NCI-H1930 (cell line): ENCODE measurements at places on chromosomes 16 and 17.

DNA sequence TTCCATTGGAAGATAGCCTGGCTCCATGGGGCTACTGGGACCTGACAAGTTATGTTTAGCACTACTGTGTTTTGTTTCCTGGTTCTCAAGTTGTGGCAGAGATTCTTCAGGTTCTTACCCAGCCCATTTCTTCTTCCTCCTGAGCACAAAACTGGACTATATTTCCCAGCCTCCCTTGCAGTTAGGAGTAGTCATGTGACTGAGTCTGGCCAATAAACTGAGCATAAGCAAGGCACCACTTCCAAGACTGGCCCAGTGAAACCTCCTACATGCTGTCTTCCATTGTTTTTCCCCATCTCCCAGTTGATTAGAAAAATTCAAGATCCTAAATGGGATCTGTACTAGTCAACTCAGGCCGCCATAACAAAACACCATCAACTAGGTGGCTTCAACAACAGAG is 28.2 kb upstream of the RBBP6 start:
- no peak for DNase-seq

DNA sequence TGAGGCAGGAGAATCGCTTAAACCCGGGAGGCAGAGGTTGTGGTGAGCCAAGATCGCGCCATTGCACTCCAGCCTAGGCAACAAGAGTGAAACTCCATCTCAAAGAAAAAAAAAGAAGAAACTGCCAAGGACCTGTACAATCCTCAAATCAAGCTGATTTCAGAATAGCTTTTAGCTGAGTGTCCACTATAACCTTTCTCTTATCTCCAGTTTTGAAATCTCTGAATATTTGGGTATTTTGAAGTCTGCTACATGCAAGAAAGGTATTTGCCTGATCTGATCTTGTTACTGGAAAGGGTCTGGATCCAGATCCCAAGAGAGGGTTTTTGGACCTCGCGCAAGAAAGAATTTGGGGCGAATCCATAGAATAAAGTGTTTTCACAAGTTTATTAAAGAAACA is 19.1 kb upstream of the ARL2BP start:
- no peak for DNase-seq

DNA sequence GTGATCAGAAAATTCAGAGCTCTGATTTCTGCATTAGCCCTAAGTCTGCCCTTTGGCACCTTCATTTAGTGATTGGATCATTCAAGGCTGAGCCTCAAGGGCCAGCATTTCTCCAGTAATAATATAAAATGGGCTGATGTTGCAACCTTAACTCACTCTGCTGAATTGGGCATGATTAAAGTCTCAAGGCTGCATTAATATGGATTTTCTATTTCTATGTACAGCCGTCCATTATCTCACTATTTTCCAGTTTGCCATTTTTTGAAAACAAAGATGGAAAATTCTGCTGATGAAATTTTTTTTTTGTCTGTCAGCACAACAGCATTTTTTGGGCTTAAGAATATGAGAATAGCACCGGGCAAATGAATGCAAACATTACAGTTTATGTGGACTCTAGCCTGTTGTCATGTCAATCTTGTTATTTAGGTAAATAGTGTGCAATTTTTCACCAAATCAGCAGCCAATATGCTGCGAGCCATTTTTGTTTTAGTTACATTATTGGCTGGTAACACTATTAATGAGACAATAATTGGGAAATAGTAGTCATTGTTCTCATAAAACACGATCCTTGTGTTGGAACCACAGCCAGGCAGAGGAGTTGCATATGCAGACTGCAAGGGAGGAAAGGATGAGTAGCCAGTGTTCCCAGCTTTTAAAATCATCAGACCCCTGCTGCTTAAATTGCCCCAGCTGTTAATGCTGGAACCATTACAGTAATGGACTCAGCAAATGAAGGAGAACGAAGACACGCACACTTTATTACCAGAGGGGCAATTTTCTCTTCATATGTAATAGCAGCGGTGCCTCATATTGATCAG is 10.5 kb downstream of the FTO start:
- DNase-seq, result peak; percentile 88

DNA sequence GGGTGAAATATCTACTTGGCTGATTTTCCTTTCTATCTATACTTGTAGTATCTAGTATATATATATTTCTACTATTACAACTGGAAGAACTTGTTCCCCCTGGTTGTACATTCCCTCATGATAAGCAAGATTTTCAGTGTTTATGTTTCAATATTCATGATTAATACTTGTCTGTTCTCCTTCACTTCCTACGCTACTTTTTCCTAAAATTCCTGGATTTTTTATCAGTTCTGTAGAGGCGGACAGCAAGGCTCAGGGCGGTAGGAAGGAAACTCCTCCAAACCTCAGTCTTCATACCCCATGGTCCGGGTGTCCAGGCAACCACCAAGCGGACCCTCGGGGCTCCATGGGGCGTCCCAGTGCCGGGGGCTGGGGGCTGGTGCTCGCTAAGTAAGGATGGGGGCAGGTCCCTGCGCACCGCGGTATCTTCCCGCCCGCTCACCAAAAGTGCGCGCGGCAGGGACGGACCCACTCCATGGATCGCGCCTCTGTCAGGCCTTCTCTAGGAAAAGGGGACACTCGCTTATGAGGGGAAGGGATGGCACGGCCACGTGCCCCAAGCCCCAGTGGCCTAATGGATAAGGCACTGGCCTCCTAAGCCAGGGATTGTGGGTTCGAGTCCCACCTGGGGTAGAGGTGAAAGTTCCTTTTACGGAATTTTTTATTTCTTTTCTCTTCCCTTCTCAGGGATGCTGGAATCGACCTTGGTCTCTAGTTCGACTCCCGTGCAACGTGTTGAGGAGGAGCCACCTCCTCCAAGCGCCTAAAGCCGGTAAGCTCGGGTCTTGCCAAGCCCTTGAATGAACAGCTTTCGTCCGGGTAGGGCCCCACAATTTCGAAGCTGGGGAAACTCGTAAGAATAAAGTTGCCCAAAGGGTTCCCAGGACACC is 13.2 kb downstream of the ATP5PD start:
- peak; percentile 93 for DNase-seq

DNA sequence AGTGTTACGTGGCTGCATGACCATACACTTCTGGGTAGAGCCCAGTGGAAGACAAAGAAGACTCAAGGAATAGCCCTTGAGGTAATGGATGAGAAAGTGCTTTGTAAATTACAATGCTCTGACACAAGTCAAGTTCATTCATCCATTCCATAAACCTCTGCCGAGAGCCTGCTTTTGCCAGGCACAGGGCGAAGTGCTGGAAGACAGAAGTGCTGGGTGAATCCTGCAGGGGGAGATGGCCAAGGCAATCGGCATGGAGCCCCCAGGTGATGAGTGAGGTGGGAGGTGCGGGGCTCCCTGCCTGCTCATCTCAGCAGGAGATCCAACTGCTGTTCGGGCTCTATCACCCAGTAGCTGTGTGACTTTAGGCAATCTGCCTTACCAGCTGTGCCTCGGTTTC is 2.8 kb upstream of the SOCS3 start:
- no peak for DNase-seq

- DNase-seq, result no peak
Measured at GRCh38 chr17:17700251-17700969, 19.2 kb downstream of the RAI1 start.

- DNase-seq, result no peak
Measured at GRCh38 chr17:56325313-56326000, 172.2 kb downstream of the ANKFN1 start.

DNA sequence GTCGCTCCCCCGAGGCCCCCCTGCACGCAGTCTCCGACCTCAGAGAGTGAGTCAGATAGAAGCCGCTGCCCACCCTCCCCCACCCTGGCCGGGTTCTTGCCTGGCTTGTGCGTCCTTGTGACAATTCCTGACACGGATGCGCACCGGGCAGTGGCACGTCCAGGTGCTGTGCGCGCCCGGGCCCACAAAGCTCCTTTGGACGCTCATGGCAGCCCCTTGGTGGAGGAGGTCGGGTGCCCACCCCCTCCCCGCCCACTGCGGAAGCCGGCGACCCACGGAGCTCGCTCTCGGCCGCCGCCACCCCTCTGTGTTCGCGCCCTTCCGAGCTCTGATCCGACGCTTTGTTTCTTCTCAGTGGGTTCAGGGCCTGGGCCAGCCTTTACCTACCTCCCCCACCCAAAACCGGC is 662 bp upstream of the TUBB3 start:
- no peak for DNase-seq

- no peak for DNase-seq
Measured at GRCh38 chr17:82565551-82565950, 46.0 kb downstream of the FOXK2 start.

GRCh38 chr17:61406537-61406845 is 6.8 kb downstream of the TBX2 start:
- DNase-seq, result no peak

- no peak for DNase-seq
Measured at GRCh38 chr17:69961501-69962145, 113.4 kb upstream of the KCNJ16 start.

DNA sequence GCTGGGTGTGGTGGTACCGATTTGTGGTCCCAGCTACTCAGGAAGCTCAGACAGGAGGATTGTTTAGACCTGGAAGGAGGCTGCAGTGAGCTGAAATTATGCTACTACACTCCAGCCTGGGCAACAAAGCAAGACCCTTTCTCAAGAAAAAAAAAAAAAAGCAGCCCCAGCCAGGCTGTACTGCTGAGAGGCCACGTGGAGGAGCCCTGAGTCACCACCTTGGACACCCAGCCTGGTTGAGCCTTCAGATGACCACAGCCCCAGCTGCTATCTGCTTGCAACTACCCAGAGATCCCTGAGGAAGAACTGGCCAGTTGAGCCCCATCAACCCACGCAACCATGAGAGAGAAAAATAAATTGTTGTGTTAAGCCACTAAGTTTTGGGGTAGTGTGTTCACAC is 23.6 kb upstream of the GPRC5C start:
- no peak for DNase-seq

DNA sequence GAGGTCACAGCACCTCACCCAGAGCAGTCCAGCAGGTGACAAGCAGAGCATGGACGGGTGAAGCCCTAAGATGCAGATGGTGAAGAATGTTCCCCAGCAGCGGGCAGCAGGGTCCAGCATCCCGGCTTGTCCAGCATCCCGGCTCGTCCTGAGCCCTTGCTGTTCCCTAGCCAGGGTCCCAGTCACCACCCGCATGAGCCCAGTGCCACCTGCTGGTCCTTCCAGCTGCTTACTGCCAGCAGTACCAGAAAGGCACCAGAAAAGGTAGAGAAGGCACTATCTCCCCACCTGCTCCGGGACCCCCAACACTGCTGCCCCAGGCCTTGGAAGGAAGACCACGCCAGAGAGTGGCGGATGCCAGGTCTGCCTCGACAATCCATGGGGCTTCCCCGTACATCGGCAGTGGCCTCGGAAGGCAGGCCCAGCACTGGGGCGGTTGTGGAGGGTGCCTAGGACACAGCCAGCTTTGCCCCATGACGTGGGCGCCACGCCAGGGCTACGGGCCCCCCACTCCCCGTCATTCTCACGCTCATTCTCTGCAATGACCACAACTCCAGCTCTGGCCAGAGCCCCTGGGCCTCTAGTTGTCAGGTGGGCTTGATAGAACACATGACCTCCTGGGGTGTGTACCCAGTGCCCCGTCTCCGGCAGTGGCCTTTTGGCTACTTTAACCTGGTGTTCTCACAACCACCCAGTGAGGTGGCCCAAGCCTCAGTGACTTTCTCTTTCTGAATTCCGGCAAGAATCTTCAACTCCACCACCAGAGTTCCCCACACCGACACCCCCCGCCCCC is 1.4 kb downstream of the CENPX start:
- DNase-seq, result peak; percentile 47

- DNase-seq, result no peak
Measured at GRCh38 chr17:65531256-65532100, 30.0 kb downstream of the AXIN2 start.

- no peak for DNase-seq
Measured at GRCh38 chr17:81400154-81400977, 5.1 kb downstream of the BAHCC1 start.

- DNase-seq, result no peak
Measured at GRCh38 chr16:9151074-9151473, 59.6 kb downstream of the HAPSTR1 start.

- no peak for DNase-seq
Measured at GRCh38 chr17:65220732-65221131, 83.6 kb downstream of the RGS9 start.

DNA sequence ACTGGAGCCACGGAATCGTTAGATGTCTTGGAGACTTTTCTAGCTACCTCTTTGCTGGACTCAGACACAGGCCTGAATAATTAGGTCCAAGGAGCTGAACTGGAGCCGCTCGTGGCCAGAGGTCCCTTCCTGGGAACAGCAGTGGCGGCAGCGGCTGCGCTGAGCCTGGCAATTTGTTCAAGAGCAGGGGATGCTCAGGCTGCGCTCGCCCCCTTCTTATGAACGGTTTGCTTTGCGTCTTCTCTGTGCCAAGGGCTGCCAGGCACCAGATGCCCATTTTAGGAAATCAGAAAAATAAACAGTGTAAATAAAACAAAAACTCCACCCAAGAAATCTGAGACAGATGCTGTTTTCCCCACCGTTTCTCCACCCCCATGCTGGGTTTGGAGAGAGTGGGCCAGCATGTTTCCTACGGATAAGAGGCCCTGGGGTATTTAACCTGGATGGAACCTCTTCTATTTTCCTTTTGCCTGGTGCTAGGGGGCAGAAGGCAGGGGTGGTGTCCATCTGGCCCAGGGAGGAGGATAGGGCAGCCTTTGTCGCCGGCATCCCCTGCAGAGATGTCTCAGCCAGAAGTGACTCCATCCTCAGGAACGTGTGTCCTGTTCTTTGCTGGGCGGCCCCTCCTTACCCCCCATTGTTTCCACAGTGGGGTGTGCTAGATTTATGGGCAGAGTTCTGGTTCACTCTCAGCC is 163.4 kb downstream of the SEC14L1 start:
- no peak for DNase-seq

- no peak for DNase-seq
Measured at GRCh38 chr17:29155966-29156338, 24.2 kb downstream of the MYO18A start.

DNA sequence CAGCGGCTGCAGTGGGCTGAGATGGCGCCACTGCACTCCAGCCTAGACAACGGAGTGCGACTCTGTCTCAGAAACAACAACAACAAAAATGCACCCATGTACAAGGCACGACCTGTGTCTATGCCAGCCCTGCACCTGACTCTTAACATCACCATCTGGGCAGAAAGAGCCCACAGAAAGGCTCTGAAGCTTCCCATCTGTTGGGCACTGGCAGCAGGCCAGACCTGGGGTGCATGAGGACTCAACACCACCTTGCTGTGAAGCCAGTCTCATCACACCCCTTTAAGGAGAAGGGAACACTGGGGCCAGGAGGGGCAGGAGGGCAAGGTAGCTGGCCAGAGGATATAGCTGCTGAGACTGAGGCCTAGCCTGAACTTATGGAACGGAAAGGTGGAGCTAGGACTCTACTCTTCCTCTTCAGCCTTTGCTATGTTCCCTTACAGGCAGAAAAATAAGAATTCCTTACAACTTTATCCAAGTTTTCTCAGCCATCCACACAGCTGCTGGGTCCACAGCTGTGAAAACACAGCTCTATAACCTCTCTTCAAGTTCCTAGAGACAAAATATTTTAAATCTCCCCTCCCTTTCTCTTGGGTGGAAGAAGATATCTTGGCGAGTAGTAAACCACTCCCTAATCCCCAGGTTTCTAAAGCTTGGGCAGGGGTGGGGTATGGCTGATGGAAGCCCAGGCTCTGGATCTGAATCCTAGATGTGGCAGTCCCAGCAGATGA is 2.8 kb downstream of the ELOB start:
- no peak for DNase-seq
